ENCODE measurements at places on chromosomes 7 and 10.

DNA sequence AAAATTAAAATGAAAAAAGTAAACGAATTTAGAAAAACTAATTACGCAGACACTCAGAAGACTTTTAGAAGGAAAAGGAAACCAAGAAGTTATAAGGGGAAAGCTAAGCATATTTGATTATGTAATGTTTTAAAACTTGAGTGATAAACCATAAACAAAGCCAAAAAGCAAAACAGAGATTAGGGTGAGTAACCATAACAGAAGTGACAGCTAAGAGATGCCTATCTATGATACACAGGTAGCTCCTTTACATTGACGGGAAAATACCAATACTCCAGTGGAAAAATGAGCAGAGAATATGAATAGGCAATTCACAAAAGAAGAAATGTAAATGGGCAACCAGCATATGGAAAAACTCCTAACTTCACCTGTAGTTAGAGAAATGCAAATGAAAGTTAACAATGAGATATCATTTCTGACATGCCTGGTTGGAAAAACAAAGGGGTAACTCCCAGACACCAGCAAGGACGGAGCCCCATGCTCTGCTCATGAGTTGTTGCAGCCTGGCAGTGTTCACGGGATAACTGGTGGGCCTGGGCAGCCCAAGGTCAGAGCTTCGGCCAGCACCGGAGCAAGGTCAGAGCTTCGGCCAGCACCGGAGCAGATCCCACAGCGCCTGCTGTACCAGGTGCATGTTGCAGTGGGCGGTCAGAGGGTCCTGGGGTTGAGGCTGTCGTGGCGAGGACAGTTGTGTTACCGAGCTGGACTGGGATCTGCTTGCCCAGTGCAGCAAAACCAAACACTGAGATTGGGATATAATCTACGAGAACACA lies 58.9 kb downstream of the ALOX5 start:
- ATAC-seq = no peak

DNA sequence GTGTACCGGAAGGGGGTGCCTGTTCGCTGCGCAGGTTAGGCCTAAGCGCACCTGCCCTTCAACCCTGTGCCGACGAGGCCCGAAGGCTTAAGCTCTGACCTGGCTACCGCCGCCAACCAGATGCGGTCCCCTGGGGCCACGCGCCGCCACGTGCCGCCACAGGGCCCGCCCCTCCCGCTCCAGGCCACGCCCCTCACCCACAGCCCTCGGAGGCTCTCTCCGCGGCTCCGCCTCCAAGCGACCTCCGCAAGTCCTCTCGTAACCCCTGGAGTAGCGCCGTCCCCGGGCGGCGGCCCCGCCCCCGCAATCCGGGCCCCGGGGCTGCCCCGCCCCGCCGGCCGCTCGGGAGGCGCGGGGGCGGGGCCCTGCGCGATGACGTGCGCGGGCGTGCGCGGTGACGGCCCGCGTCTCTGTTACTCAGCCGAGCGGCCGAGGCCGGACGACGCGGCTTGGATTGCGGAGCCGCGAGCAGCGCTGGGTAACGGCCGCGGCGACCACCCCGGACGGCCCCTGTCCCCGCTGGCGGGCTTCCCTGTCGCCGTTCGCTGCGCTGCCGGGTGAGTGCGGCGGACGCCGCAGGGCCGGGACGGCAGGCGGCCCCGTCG lies at the start of gene MAPK8:
TSS of gene MAPK8 (plus strand) at position 413 of the 605 bp plus-strand sequence. CDS start 94,984 bp downstream, outside the sequence.
- ATAC-seq = peak; percentile 82

- no peak for ATAC-seq
These were observed 495 bp downstream of the EIF3B start for GRCh38 chr7:2354939-2355704.

- ATAC-seq = peak; percentile 18
These were observed 1.0 kb downstream of the CDK6 start for GRCh38 chr7:92835261-92835850.

GRCh38 chr10:48449501-48450232 lies 143.2 kb downstream of the MAPK8 start:
- ATAC-seq = no peak

GRCh38 chr10:120684226-120684625 lies 166.9 kb upstream of the WDR11 start:
- ATAC-seq = no peak

GRCh38 chr10:129755158-129755591 lies 208.9 kb downstream of the EBF3 start:
- ATAC-seq = no peak

DNA sequence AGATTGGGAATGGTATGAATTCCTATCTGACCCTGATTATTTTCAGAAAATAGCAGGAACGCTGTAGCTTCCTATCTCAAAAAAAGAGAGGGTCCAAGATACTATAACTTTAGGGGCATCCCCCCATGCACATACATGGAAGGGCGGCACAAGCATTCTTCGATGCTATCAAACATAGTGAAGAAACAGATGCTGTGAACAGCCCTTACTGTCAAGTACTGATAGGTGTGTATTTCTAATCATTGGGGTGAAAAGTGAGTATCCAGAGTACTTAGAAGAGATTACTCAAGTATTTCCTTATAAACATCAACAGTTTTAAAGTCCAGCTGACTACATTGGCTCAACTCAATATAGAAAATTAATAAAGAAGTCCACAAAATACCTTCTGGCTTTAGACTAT lies 17.0 kb upstream of the NUP42 start:
- no peak for ATAC-seq

DNA sequence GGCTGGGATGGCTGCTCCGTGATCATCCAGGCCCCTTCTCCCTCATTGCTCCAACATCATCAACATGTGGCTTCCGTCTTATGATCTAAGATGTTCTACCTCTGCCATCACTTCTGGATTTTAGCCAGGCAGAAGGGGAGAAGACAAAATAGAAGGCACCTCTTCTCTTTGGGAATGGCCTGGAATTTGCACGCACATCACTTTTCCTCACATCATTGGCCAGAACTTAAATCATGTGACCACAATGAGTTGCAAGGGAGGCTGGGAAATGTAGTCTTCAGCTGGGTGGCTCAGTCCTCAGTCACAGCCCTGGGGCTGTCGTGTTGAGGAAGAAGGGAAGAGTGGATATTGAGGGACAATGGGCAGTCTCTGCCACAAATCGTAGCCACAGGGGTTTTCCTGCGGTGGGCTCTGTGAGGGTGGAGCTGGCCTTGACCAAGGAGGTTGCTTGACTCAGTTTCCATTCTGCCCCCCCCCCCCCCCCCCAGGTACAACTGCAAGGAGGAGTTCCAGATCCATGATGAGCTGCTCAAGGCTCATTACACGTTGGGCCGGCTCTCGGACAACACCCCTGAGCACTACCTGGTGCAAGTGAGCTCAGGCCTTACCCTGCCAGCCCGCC lies 50.3 kb downstream of the PALD1 start:
- peak; percentile 96 for ATAC-seq

DNA sequence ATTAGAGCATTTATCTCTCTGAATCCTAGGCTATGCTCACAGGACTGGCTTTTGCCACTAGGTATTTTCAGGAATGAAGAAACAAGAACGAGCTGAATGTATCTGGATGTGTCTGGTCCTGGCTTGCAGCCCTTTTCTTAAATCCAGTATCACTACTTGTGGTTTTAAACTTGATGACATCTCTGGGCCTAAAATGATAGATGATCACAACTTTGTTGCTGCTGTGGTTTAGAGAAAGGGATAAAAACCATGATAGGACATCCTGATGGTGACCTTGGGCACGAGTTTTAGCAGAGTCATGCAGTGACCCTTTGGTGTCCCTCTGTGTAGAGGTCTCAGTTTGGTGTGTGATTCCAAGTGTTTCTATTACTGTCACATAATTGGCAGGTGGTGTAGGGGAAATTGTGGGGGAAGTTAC lies 31.7 kb upstream of the SEMA3C start:
- ATAC-seq = no peak

GRCh38 chr7:121228779-121229178 lies 100.0 kb upstream of the WNT16 start:
- no peak for ATAC-seq

DNA sequence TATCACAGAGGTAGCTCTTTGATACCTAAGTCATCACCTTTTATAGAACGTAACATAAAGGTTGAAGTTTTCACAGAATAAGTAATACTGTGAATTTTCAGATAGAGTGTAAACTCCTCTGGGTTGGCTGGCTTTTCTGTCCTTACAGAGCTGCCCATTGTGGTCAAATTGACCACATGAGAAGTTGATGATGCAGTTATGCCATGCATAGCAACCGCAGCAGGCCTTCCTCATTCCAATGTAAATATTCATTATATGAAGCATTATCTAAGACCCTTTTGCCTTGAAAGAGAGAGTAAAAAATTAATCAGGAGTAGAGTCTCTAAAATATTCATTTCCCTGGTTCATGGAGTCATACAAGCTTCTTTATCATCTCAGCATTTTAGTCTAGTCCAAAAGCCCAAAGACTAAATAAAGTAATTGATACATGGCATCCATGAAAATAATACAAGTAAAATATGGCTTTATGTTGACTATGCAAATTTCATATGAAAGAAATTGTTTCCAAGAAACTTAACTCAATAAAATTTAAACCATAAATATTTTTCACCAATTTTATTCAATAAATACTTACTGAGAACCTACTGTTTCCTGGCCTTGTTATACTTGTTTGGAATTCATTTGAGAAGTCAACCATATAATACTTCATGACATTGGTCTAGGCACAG lies 516.4 kb downstream of the PCDH15 start:
- ATAC-seq = no peak

GRCh38 chr10:49308881-49309280 lies 9.9 kb downstream of the C10orf71 start:
- no peak for ATAC-seq

- no peak for ATAC-seq
These were observed 139.2 kb downstream of the TEX36 start for GRCh38 chr10:125543796-125544195.

DNA sequence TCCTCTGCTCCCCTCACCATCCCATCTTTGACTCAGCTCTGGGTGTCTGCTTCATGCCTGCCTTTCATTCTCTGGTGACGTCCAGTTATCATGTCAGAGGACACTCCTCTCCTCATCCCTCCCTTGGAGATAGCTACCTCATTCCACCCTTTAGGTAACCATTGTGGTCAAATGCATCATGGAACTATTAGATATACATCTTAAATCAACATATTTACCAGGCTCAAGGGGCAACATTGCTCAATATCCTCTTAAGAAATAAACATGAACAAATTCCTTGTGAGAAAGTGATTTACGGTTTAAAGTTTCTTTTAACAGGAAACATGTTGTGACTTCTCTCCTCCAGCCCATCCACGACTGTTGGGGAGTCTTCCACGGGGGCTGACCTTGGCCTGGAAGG lies 511.6 kb upstream of the IGFBP3 start:
- ATAC-seq = no peak

GRCh38 chr7:84912993-84913635 lies 273.7 kb downstream of the SEMA3D start:
- 0 out of 3 replicates have a peak, but pooled peaks have one; percentile 28 for ATAC-seq

DNA sequence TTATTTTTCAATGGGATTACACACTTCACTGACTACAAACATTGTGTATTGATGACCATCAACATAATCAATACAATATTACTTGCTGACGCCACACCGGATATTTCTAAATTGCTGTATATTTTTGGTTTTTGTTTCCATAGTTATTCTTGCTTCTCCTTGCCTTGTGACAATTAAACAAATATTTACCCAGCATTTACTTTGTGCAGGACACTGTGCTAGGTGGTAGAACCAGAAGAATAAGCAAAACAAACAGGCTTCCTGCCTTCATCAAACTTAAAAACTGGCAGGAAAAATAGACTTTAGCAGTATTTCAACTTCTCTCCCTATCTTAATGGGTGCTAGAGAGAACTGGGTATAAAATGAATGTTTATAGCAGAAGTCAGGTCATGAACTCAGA lies 50.6 kb downstream of the ZNF277 start:
- no peak for ATAC-seq

DNA sequence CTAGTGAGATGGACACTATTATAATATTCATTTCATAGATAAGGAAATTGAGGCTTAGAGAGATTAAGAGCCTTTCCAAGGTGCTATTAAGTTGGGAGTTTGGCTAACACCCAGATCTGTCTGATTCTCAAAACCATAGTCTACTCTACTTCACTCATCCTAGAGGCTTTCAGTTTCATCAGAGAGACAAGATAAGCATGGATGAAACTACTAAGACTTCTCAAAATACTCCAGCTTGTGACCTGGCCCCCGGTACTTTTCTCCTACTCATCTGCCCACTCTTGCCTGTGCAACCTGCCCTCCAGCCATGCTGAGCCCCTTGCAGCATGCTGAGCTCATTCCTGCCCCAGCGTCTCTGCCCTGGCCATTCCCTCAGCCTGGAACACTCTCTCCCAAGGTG lies 12.2 kb upstream of the SLC35B4 start:
- no peak for ATAC-seq

DNA sequence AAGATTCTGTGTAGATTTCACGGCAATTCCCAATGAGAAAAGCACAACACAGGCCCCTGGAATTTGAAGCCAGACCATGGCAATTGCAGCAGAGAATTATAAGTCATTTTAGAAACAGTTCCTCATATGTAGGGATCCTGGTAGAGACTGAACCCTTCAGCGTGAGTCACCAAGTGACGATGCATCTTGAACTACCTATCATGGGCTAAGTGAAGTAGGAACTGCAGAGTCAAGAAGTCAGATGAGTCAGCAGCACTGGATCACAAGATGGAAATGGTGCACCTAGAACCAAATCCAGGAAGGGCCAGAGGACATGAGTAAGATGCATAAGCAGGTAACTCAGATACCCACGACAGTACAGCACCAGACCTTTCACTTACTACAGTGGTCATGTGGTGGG lies 140.0 kb upstream of the TPK1 start:
- no peak for ATAC-seq
